ENCODE measurements at places on chromosomes 1 and 21.

DNA sequence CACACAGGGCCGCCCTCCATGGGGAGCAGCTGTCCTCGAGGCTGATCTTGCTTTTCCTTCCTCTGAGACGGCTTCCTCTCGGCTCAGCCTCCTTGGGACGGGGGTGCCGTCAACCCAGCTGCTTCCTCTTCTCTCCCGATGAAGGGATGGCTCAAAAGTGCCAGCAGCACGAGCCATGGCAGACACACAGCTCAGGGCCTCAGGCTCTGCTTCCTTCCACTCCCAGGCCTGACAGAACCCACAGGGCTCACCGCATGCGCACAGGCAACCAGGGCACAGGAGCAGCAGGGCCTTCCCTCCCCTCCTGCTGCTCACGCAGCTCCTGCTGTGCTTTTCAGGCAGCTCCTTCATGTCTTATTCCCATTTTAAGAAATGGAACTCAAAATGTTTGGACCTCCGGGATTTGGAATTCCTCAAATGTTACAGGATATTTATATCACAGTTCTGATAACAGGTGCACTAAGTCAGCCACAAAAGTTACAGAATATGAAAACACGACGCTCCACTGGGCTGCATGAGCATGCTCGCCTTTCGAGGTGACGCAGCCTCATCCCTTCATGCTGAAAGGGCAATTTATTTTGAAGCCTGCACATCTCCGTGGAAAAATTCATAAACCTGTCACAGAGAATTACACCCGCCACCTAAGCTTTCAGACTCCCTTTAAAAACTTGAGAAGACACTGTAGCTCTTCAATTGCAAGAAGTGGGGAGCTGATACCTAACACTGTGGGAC, 84.4 kb downstream of the HSF2BP start:
- no peak for DNase-seq

DNA sequence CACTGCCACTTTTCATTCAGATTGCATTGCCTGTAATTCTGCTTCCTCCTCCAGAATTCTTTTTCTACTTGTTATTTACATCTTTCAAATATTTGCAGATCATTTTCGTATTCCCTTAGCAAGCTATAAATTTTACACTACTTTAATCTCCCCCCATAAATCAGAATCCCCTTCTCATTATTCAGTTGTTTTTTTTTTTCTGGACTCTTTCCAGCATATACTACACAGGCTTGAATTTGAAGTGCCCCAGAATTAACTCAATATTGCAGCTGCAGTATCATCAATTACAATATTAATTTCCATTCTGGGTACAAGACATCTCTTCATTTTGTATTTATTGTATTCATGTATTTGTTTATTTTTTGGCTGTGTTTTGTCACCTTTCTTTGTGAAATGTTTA, 1494.3 kb downstream of the AMY1C start:
- DNase-seq, result no peak

DNA sequence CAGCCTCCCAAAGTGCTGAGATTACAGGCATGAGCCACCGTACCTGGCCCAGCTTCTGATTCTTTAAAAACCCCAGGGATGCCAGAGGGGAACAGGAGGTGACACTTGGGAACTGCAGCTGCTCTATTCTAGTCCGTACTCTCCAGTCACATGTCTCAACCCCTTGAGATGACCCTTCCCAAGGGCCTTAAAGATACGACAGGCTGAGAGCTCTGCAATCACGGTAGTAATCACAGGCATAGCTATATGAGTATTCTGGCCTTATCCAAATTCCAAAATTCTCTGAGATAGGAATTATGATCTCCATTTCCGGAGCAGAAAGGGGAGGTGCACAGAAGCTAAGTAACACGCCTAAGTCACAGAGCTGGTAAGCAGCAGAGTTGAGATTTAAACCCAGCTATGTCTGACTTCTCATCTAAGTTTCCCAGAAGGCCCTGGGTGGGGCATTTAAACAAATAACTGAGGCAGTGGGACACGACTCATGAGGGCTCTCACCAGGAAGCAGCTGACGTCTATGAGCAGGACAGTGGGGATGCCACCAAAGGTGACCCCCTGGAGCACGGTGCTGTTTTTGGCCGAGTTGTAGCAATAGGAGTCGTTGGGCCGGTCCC, 5.2 kb downstream of the TMEM63A start:
- no peak for DNase-seq

DNA sequence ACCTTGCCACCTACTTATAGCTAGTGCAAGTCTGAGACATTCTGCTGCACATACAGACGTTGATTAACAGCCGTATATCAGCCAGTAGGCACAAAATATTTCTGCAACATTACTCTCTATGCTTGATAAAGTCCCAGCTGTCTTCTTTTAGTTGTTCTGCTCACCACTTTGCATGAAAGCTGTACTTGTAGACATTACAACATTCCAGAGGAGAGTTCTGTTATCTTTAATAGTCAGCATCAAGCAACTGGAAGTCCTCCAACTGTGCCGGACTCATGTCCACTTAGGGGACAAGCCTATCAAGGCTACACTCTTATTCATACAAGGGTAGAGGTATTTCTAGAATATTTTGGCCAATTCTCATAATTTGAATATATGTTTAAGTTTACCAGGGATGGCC, 50.0 kb downstream of the CACHD1 start:
- no peak for DNase-seq

- peak; percentile 77 for DNase-seq
These were observed 34.8 kb downstream of the RIMS3 start for GRCh38 chr1:40630488-40631223.

DNA sequence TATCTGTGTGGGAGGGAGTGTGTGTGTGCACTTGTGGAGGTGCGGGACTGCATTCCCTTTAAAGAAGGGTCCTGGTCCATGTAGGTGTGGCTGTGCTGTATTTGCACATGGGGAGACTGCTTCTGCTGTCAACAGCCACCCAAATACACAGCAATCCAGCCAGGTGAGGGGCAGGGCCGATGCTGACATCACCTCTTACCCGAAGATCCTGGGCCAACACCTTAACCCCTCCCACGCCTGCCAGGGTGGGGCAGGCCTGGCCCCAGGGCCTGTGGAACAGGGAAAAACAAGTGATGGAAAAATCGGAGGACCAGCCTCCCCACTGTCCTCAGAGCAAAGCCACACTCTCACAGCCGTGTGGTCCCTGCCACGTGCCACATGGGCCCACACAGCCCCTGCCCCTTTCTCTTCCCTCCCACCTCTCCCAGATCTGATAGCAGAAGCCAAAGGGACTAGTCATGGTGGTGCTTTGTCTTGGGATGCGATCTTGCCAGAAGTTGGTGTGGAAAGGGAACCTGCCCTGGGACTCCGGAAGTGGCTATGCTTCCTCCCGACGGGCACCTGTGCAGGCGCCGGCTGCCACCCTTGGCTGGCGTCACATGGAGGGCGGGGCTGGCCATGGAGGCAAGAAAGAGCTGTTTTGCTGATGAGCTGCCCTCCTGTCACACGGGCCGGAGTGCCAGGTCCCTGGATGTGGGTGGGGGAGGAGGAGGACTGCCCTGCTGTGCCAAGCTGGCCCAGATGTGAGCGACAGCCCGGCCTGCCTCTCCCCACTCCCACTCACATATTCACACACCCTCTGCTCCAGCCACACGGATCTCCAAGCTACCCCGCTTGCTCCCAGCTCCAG, 7.8 kb upstream of the CASZ1 start:
- no peak for DNase-seq

- DNase-seq, result no peak
These were observed 50.4 kb downstream of the ADAMTS1 start for GRCh38 chr21:26794597-26795411.

- DNase-seq, result no peak
These were observed 356.6 kb downstream of the HHAT start for GRCh38 chr1:210685295-210685650.

- no peak for DNase-seq
These were observed 11.0 kb upstream of the CDC42 start for GRCh38 chr1:22041505-22041904.

GRCh38 chr1:158146165-158146564, 34.5 kb upstream of the CD1D start:
- DNase-seq, result no peak

- DNase-seq, result no peak
These were observed 1.2 kb upstream of the ABL2 start for GRCh38 chr1:179230721-179231120.

DNA sequence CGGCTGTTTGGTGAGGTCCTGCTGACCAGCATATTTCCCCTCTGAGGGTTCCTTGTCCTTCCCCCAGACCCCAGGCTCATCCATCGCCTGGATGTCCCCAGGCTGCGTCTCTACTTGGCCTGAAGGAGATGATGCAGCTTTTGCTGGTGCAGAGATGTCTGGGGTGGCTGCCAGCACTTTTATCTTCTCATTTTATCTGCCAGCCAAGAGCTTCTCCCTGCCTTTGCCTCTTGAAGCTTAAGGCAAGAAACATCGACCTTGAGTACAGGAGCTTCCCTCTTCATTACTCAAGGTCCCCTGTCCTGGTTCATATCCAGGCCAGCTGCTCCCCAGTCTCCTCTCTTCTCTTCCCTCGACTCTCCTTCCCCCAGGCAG, 9.2 kb upstream of the H6PD start:
- no peak for DNase-seq

DNA sequence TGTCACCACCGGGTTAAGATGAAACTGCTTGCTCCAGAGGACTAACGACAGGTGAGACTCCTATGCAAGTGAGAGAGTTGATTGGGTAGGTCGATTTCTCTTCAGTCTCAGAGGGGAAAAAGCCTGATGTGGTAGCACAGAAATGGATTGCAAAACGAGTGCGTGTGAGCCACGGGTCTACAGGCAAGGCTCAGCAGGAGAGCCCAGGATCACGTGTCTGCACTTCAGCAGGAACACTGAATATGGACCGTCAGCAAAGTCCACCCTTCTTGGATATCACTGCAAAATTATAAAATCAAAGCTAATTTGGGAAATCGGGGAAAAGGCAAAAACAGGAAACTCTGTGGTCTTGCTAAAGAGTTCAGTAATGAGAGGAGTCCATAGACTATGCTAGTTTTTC, 107.7 kb upstream of the ZNF648 start:
- DNase-seq, result no peak

DNA sequence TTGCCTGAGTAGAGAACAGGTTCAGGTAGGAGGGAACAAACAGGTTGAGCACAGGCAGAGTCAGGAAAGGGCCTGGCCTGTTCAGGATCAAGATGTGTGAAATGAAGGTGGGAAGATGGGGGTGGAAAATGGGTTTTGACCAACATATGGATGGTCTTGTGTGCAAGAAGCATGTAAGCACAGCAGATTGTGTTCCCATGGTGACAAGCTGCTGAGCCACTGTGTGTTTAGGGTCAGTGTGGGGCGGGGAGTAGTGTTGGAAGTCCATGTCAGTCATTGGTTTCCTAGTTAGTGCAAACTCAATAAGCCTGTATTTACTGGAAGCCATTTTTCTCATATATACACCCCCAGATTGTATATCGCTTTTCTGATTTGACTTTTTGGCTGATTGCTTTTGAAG, 111.9 kb downstream of the CAMTA1 start:
- DNase-seq, result no peak

DNA sequence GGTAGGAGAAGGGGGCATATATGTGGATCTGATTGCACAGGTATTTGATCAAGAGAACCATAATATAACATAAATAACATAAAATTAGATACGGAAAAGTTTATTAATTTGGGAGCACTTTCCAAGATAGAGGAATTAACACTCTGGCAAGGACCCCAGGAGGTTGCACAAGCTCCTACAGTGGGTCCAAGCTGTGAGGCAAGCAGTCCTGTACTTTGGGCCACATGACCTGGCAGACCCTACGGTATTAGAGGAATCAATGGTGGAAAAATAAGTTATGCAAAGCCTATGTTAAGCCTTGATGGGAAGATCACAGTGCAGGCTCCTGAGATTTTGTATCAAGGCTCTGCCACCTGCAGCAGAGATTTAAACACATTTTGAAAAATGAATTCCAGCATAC, 220.1 kb downstream of the COL24A1 start:
- DNase-seq, result no peak

GRCh38 chr1:236920286-236920894, 83.9 kb downstream of the MT1HL1 start:
- no peak for DNase-seq

DNA sequence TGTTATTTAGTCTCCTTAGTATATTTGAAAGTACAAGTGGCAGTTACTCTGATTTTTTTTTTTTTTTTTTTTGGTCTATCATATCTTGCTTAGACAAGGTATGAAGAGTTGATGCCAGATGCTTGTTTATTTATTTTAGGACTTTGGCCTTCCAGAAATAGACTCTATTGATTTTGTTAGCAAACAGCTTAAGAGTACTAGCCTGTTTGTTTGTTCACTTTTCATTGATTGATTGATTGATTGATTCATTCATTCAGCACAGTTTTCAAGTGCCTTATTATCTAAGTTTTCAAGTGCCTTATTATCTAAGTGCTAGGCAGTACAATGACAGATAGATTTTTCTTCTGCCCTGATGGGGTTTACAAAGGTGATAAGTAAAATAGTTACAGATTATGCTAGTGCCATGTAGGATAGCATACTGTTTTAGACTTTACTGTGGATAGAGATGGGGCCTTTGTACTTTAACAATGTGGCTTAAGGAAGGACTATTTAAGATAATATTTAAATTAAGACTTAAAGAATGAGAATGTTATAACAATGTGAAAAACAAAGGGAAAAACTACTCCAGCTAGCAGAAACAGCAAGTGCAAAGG, 50.5 kb downstream of the MTF2 start:
- DNase-seq, result no peak

GRCh38 chr1:116834595-116834994, 75.1 kb upstream of the PTGFRN start:
- DNase-seq, result no peak

GRCh38 chr1:68185743-68186142, 46.6 kb downstream of the WLS start:
- DNase-seq, result no peak

DNA sequence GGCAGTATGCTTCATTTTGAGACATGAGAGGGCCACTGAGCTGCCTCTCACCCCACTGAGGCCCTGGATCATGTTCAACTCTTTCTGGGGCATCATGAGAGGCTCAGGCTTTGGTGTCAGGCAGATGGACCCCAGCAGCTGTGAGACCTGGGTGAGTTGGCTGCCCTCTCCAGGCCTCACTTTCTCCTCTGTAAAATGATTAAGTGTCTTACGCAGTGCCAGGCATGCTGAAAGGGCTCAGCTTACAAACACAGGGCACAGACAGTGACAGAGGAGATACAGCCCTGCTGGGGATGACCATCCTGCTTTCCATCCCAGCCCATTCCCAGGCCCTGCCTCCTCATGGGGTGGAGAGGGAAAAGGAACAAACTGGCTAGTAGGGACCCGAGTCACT, 387.4 kb downstream of the MATN1 start:
- DNase-seq, result no peak

- no peak for DNase-seq
These were observed 64.4 kb downstream of the SUSD4 start for GRCh38 chr1:223299553-223299952.

DNA sequence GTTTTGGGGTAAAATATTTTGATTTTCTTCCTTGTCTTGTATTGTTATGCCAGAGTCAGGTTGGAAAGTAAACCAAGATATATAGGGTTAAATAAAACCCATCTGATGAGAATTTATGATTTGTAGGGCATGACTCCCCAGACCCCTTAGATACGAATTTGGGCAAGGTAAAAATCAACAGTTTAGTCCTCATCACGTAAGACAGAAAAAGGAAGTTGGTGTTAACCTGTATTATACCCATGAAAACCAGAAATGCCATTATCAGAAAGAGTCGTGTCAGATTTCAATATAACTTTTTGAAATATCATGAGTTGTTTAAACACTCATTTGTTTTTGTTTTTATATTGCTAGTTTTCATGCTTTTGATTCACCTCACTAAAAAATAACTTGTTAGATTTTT, 11.8 kb downstream of the CEPT1 start:
- DNase-seq, result no peak
